ENCODE measurements at places on chromosomes 11 and 22.

- no peak for DNase-seq
Measured at GRCh38 chr22:36881504-36882245, 20.9 kb downstream of the NCF4 start.

DNA sequence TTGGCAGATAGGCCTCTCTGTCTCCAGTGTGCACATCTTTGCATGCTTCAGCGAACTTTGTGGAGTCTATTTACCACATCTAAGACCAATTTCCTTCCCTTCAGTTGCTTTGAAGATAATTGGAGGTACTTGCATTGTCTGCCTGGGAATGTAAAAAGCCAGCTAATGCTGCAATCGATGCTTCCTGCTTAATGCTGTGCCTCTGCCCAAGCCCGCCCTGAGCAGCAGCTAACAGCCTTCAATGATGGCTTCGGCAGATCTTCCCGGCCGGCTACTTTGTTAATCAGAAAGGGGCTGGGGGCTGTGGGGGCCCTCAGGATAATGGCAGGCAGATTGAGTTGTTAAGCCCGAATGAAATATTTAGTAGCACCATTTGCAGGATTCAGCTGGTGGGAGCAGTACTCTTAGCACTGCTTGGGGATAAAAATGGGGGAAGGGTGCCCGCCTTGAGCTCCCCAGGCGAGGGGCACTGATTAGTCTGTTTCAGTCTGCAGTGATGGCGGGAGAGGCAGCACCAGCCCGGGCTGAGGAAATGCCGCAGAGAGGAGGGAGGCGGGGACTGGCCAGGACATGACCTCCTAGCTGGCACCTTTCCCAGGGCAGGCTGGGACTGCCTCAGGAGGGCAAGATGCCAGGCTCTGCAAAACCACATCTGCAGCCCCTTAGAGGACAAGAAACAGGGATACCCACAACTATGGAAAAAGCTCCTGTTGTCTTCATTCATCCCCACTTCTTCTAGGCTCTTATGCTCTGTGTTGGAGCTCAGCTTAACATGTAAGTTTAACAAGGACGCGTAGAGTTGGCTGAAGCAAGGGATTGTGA lies 460.0 kb downstream of the BUD13 start:
- DNase-seq = no peak

GRCh38 chr11:58807343-58807742 lies 37.2 kb downstream of the GLYATL2 start:
- DNase-seq = no peak

- DNase-seq = peak; percentile 68
Measured at GRCh38 chr22:35313311-35314121, 13.8 kb downstream of the TOM1 start.

GRCh38 chr22:19005905-19006304 lies 69.8 kb upstream of the PRODH start:
- DNase-seq = no peak

DNA sequence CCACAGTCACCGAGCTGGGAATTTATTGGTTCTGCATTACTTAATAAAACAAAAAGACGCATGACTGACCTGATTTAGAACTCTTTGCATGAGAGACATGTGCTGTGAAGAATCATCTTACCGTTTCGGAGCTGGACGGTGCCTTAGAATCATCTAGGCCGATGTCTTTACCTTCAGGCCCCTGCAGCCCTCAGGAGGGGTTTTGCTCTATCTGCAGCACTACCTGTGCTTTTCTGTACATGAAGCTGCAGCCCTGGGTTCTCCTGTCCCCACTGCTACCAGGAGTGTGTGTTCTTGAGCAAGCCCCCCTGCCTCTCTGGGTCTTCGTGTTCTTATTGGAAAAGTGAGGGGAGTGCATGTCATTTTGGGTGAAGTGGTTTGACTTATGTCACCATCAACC lies 94.0 kb upstream of the OR4B1 start:
- no peak for DNase-seq

DNA sequence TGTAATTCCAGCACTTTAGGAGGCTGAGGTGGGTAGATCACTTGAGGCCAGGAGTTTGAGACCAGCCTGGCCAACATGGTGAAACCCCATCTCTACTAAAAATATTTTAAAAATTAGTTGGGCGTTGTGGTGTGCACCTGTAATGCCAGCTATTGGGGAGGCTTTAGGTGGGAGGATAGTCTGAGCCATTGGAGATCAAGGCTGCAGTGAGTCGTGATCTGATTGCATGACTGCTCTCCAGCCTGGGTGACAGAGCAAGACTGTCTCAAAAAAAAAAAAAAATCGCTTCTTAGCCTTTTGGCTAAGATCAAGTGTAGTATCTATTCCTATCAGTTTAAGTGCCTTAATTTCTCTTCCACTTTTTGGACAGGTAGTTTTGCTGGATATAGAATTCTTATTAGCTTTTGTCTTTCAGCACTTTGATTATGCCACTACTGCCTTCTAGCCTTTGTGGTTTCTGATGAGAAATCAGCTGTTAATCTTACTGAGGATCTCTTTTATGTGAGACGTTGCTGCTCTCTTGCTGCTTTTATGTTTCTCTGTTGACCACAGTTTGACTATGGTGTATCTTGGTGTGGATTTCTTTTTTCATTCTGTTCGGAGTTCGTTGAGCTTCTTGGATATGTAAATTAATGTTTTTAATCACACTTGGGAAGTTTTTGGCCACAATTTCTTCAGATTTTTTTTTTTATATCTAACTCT lies 24.7 kb downstream of the CHEK1 start:
- DNase-seq = no peak

- DNase-seq = no peak
Measured at GRCh38 chr22:26159886-26160285, 9.4 kb upstream of the SEZ6L start.

DNA sequence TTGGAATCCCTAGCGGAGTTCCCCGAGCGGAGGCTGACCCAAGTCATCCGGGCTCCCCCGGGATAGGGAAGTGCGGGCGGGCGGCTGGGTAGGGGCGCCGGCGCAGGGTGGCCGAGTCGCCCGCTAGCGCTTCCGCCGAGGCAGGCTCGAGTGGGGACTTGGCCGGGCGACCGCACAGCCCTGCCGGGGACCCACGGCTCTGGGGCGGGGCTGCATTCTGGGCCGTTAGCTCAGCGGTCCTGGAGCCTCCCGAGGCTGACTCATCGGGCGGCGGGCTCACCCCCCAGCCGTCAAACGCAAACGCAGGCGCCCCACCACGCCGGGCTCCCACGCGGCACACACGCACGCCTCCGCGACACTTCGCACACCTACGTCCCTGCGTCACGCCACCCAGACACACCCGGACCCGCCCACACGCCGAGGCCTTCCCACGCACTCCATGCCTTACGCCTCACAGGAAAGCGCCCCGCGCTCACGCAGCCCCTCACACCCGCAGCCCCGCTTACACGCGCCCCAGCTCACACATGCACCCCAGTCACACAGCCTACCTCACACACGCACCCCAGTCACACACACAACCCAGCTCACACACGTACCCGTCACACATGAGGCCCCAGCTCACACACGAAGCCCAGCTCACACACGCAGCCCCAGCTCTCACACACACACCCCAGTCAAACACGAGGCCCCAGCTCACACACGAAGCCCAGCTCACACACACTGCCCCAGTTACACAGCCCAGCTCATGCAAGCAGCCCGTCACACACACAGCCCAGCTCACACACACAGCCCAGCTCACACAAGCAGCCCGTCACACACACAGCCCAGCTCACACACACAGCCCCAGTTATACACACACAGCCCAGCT lies 1.2 kb downstream of the PHLDB1 start:
- DNase-seq = peak; percentile 88

DNA sequence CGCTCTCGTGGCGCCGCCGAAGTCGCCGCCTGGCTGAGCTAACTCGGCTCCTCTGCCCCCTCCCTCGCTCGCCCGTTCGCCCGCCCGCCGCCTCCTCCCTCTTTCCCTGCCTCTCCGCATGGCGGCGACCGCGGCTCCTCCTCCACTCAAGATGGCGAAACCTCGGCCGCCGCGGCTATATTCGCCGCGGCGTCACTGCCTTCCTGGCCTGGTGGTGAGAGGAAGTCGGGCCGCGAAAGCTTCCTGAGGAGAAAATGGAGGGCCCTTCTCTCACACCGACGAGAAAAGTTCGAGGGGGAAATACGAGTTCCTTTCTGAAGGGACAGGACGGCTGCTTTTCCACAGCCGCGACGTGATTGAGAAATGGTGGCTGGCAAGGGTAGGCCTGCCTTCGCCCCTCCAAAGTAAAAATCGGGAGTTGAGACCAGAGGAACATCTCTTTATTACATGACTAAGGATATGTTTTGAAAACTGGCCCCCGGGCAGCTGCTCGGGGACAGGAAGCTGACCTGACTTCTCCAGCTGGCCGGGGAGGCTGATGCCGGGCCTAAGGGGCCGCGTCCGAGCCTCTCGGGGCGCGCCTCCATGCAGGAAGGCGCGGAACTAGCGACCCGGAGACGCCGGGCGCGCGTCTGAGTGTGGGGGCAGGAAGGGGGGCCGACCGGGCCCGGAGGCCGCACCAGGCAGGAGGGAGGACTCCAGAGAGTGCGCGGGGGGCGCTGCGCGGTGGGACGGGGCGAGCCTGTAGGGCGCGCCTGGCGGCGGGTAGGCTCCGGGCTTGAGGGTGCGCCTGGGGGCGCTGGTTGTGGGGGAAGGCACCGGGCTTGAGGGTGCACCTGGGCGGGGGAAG lies at the start of gene DDX6:
TSS of gene DDX6 (minus strand) at position 54 of the 850 bp plus-strand sequence. CDS start 4,913 bp downstream, outside the sequence.
- DNase-seq = peak; percentile 87

DNA sequence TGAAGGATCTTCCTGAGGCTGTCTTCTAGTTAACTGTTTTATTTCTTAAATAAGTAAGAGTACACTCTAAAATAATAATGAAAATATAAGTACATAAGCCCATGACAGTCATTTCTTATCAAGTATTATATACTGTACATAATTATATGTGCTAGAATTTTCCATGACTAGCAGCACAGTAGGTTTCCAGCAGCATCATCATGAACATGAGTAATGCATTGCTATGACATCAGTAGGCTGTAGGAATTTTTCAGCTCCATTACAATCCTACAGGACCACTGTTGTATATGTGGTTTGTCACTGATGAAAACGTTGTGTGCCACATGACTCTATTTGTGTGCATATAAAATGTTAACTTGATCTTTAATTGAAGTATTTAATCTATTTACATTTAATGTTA lies 22.0 kb downstream of the ZNF202 start:
- no peak for DNase-seq

DNA sequence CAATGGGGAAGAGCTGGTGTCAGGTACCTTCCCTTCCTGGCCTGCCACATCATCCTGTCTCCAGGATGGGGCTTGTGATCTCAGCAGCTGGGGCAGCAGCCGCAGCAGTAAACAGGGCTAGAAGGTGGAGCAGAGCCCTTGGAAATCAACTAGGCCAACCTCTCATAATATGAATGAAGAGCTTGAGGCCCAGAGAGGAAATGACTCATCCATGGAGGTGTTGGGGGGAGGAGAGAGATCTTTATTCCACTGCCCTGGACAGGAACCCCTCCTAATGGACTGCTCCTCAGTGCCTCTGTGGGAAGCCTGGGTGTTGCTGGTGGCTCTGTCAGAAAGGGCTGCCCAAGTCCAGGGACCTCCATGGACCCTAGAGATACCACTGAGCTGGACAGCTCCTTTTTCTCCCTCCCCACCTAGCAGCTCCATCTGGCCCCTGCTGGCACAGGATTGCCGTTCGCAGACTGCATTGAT lies 111.8 kb downstream of the OSBP2 start:
- DNase-seq = peak; percentile 12

GRCh38 chr11:82996966-82997606 lies 74.6 kb downstream of the RAB30 start:
- no peak for DNase-seq

DNA sequence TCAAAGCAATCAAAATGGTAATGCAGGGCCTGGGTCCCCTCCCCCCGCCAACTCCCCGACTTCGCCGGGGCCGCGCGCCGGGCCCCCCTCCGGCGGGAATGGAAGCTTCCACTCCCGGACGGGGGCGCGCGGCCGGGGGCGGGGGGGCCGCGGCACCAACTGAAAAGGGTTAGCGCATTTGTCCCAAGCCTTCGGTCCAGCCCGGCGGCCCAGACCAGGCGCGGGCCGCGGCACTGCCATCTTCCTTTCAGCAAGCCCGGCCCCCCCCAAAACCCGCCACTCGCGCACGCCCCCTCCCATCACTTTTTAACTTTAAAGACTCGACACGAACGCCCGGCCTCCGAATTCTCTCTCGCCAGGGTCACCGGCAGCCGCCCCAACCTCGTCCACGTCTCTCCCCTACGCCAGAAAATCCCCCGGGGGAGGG lies 2.8 kb downstream of the PHF21B start:
- no peak for DNase-seq

DNA sequence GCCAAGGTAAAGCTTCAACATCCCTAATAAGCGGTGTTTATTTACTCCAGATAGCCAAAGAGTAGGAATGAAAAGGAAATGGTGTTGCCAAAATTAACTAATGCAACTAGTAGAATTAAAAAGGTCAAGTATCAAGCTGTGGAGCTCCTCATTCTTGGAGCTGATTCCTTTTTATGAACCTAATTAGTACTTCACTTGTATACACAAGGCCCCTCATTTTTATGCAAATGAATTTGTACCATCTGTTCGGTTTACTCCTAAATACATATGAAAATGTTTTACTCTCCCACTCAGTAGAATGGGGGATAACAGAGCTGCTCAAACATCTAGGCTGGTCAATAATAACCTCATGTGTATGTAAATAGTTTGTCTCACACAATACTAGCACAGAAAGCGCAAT lies 426.4 kb upstream of the LUZP2 start:
- no peak for DNase-seq

- DNase-seq = peak; percentile 15
Measured at GRCh38 chr11:116224154-116224888, 548.5 kb downstream of the BUD13 start.

DNA sequence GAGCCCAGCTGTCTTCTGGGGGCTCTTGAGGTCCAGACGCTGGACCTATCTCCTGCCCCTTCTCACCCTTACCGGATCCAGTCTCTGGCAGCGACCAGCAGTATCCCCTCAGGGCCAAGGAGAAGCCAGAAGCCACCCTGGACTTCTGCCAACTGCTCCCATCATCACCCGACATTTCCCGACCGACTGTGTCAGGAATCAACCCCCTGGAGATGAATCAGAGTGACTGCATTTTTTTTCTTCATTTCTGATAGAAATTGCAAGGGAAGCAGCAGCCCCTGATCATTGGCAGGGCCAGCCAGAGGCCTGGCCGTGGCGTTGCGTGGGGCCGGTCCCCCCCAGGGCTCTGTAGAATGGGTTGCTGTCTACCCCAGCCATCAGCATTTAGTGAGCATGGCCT lies 5.2 kb upstream of the LIF start:
- DNase-seq = no peak

GRCh38 chr11:27116684-27117083 lies 76.1 kb downstream of the BBOX1 start:
- DNase-seq = no peak

- no peak for DNase-seq
Measured at GRCh38 chr22:49589811-49590210, 237.9 kb downstream of the BRD1 start.

GRCh38 chr11:78870655-78871054 lies 296.0 kb upstream of the NARS2 start:
- DNase-seq = no peak

- no peak for DNase-seq
Measured at GRCh38 chr11:72863916-72864315, 49.7 kb downstream of the ATG16L2 start.

- peak; percentile 96 for DNase-seq
Measured at GRCh38 chr11:2901854-2902783, 16.5 kb upstream of the CDKN1C start.

- no peak for DNase-seq
Measured at GRCh38 chr11:27902981-27903624, 202.8 kb upstream of the BDNF start.

All from T-helper 1 cell (primary cell).